ENCODE measurements at places on chromosomes 2 and 18.

GRCh38 chr2:124241-124880 is 78.1 kb upstream of the FAM110C start:
- DNase-seq: no peak

- no peak for DNase-seq
Observed at GRCh38 chr2:181459621-181460021, 2.4 kb downstream of the ITGA4 start.

DNA sequence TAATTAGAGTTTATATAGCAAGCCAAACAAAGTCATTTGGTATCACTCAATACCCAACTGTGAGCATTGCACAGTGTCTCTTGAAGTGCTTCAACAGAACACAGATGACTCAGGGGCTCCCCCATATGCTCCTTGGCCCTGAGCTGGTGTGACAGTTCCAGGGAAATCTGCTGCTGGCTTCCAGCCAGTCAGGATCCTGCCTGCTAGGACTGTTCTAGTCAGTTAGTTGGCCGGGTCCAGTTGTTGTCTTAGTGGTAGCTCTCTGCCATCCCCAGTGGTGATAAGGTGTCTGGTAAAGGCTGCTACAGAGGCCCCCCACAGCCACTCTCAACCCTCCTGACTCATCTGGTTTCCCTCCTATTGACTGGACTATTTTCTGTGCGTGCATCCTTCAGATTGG is 100.3 kb downstream of the IRS1 start:
- DNase-seq: no peak

- DNase-seq: no peak
Observed at GRCh38 chr18:79399275-79400081, 3.7 kb downstream of the NFATC1 start.

DNA sequence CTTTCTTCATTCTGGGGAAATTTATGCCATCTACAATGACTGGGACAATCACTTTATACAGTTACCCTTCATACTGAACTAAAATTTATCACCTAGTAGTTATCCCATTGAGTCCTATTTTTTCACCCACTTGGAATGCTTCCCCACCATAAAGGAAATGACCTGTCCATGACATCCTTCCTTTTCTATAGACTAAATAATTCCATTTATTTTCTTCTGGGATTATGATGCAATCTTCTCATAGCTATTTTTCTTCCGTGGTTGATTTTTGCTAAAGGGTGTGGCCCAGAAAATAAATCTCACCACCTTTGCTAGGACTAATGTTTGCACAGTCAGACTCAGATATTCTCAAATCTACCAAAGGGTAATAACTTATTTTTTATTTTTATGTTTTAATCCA is 186.1 kb upstream of the NRXN1 start:
- no peak for DNase-seq

- DNase-seq: no peak
Observed at GRCh38 chr2:152319822-152320570, 15.0 kb upstream of the FMNL2 start.

GRCh38 chr2:239813261-239814115 is 211.7 kb downstream of the NDUFA10 start:
- no peak for DNase-seq

GRCh38 chr2:178677599-178677998 is 129.6 kb downstream of the TTN start:
- DNase-seq: no peak

GRCh38 chr2:231710799-231711676 is 2.7 kb downstream of the PTMA start:
- no peak for DNase-seq

DNA sequence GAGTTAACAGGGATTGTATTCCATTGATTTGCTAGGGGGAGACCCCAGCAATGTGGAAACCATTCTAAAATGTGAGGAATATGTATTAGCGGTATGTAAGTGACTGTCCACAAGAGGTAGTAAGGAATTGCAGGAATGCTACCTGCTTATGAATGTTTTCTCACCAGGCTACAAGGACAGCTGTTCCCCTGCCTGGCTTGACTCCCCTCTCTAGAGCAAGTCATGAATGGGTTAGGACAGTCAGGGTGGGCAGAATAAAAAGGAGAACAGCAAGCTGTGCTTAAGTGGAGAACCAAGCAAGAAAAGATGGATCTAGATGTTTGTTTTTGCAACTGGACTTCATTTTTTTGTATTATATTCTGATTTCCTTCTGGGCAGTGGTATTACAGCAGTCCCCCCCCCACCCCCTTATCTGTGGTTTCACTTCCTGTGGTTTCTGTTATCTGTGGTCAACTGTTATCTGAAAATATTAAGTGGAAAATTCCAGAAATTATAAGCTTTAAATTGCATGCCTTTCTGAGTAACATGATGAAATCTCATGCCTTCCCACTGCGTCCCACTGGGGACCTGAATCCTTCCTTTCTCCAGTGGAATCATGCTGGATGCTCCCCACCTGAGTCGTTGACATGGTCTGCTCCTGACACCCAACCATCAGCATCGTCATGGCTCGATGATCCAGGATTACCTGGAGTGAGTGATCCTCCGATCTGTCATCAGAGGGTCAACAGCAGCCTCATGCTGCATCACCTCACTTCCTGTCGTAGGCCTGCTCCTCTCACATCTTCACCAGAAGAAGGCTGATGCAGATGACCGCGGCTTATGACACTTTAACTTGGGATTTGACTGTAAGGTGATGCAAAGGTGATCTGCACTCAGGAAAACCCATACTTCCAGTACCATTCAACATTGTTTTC is 52.2 kb downstream of the VAPA start:
- DNase-seq: no peak

GRCh38 chr2:239942090-239942489 is 83.1 kb downstream of the NDUFA10 start:
- no peak for DNase-seq

DNA sequence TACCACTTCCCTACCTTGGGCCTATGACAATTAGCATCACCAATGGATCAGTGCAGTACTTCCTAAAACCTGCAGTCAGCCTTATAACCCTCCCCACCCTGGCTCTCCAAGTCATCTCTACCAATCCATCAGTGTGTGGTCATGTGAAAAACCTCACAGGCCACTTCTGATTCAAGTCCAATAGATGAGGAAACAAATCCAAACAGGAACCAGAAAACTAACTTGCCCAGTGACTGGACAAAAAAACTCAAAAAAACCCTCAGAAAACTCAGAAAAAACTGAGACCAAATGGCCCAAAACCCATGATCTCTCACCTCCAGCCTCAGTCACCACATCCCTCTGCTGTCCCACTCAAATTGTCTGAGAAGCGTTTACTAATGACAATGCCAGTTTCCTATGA is 43.3 kb downstream of the TGFA start:
- no peak for DNase-seq

GRCh38 chr18:24214144-24214543 is 75.3 kb downstream of the CABYR start:
- DNase-seq: no peak

- no peak for DNase-seq
Observed at GRCh38 chr2:196718419-196719109, 79.0 kb downstream of the CCDC150 start.

DNA sequence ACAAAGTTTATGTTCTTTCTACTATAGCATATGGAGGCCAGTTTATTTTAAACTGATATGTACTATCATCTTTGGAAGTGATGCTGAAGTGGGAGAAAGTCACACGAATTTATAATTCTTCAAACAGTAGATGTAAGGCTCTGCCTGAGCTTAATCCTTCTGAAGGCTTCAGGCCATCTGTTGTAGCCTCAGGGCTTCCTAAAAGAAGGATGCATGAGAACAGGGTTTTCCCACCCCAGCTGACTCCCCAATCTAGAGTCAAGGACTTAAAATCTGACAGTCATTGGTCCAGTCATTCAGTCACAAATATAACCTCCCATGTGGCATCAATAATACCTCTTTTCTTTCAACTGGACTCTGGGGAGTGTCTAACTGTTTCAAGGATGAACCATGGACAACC is 330.5 kb downstream of the KCNS3 start:
- DNase-seq: no peak

DNA sequence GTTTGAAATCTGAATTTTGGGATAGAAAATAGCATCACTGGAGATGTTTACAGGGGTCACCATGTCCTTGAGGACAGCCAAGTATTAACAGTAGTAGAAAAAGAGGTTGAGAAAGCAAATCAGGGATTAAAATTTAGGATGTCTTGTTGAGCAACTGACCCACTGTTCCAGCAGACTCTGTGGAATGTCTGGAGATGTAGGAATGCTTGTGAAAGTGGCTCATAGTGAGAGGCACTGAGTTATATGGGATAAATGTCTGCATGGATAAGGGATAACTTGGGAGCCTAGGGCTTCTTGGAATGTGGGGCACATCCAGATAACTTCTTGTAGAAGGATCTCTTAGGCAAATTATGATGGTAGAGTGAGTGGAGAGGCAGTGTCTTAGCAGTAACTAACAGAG is 495.0 kb downstream of the TMX3 start:
- no peak for DNase-seq
